ENCODE measurements at places on chromosomes 1 and 21.

DNA sequence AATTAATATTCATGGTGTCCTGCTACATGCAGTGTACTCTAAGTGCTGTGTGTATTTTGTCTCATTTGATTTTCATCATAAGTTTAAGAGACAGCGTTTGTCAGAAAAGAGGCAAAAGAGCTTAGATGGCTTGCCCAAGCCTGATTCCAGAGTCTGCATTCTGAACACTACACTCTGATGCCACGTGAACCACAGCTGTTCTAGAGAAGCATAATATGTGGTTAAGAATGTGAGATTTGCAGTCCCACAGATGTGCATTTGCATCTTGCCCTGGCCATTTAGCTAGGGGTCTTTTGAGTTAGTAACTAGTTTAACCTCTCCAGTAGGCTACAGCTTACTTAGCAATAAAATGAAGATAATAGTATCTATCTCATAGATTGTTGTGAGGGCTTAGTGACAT lies 9.2 kb upstream of the GADD45A start:
- DNase-seq = no peak

- DNase-seq = no peak
These were observed 161.1 kb downstream of the PIK3R3 start for GRCh38 chr1:45971335-45971734.

DNA sequence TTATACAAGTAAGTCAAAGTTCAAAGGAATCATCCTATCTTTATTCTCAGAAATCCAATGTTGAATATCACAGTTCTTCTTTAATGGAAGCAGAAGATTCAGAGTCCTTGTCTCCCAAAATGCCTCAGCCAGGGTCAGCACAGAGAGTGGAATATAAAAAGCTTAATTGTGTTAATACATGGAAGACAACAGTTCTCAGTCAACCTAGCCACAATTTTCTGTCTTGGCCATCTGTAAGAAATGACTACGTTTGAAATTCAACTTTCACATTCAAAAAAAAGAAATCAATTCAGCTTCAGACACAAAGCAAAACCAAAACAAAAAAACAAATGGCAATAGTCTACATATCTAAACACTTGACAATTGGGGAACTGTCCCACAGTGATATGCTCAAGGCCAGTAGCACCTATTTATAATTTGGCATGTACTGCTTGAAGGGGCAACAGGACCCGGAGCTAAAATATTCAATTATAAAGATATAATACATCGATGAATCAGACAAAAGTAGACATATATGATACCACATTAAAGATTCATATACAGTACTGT lies 27.3 kb upstream of the GLIS1 start:
- no peak for DNase-seq

DNA sequence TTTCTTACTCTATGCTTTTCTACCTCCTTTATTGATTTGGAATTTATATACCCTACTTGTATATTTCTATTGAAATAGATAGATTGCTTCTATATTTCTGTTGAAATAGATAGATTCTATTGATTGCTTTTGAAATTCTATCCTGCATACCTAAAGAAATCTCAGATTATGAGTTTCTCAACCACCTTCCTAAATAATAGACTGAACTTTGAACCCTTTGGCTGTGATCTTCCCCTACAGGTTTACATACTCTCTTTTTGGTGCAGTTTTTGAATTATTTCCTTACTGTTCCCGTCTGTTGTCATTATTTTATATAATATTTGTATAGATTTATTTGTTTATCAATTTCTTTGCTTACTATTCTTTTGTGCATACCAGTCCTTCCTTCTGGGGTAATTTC lies 20.4 kb upstream of the CSF3R start:
- DNase-seq = no peak

- no peak for DNase-seq
These were observed 158.3 kb downstream of the COL24A1 start for GRCh38 chr1:85998105-85998855.

DNA sequence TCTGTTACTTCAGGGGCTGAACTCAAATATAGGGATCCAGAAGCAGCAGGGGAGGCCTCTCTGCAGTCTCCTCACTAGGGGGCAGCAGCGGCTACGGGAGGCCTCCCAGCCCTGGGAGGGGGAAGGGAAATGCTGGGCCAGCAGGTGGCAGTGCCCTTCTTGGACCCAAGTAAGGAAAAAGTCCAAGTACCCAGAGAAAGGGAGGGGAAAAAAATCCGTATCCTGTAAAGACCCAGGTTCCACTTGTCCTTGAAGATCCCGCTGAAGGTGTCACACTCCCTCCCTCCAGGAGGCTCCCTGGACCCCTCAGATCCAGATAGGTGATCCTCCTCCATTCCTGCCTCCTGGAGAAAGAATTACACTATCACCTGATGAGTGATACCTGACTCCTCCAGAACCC lies 14.1 kb upstream of the NUAK2 start:
- DNase-seq = peak; percentile 78

GRCh38 chr1:225260319-225260718 lies 167.5 kb downstream of the LBR start:
- no peak for DNase-seq

- DNase-seq = no peak
These were observed 16.0 kb downstream of the LRIG2 start for GRCh38 chr1:113088972-113089371.

DNA sequence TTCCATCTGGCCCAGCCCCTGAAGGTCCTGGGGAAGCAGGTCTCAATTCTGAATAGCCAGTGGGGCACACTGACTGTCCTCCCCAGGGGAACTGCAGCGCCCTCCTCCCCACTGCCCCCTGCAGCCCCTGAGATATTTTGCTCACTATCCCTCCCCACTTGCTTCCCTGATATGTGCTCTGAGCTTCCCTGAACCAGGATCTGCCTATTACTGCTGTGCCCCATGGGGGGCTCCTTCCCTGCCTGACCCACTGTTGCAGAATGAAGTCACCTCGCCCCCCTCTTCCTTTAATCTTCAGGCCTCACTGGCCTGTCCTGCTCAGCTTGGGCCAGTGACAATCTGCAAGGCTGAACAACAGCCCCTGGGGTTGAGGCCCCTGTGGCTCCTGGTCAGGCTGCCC lies 89.8 kb downstream of the PTPRU start:
- DNase-seq = no peak

GRCh38 chr1:116853680-116854402 lies 55.9 kb upstream of the PTGFRN start:
- no peak for DNase-seq

Measured in activated CD4-positive, alpha-beta T cell treated with anti-CD3 and anti-CD28 coated beads, Interleukin-2, amount 50 U/mL, for 1 hour (primary cell).